Effector memory CD8-positive, alpha-beta T cell (primary cell): ENCODE measurements at places on chromosomes 7 and 10.

DNA sequence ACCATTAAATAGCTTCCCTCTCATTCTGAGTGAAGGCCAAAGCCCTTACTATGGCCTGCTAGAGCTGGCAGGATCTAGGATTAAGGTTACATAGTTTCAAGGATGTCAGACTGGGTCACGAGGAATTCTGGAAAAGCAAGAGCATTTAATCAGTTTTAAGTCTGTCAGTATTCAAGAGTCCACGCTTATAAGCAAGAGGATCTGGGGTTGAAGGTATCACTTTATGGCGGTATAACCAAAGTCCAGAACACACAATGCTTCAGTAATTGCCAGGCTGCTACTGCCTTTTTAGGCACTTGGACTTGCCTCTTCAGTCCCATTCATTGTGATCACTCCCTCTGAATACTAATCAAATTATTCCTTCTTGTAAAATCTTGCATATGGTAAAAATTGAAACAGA, 101.0 kb downstream of the HBP1 start:
- DNase-seq, result no peak

DNA sequence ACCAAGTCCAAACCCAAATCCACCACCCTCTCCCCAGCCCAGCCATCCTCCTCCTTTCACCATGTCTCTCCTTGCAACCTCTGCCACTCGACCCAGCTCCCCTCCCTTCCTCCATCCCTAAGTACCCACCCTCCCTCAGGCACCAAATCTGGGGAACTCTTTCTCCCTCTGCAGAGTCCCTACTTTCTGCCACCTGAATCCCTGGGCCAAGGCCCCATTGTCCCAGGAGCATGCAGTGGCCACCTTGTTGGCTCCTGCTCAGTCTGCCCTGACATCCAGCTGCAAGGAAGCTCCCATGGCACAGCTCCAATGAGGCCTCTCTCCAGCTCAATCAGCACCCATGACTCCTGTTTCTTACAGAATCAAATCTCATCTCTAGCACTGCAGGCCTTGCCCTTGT, 5.5 kb upstream of the UNC5B start:
- DNase-seq, result no peak

DNA sequence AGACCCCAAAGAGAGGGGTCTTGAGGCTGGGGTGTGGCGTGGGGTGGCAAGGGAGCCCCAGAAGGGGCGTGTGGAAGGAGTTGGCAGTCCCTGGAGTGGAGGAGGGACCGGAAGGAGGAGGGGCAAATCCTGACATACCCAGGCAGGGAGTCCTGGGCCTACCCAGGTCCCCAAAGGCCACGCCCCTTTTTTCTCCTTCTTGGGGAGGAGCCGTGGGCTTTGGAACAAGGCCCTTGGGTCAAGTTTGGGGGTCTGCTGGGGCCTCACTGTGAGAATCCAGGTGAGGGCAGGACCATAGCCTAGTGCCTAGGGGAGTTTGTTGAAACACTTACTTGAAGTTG, 1.2 kb upstream of the SMARCD3 start:
- no peak for DNase-seq

GRCh38 chr10:7281429-7281828, 129.4 kb downstream of the SFMBT2 start:
- DNase-seq, result no peak

GRCh38 chr7:149642589-149642988, 130.8 kb downstream of the ZNF467 start:
- no peak for DNase-seq

DNA sequence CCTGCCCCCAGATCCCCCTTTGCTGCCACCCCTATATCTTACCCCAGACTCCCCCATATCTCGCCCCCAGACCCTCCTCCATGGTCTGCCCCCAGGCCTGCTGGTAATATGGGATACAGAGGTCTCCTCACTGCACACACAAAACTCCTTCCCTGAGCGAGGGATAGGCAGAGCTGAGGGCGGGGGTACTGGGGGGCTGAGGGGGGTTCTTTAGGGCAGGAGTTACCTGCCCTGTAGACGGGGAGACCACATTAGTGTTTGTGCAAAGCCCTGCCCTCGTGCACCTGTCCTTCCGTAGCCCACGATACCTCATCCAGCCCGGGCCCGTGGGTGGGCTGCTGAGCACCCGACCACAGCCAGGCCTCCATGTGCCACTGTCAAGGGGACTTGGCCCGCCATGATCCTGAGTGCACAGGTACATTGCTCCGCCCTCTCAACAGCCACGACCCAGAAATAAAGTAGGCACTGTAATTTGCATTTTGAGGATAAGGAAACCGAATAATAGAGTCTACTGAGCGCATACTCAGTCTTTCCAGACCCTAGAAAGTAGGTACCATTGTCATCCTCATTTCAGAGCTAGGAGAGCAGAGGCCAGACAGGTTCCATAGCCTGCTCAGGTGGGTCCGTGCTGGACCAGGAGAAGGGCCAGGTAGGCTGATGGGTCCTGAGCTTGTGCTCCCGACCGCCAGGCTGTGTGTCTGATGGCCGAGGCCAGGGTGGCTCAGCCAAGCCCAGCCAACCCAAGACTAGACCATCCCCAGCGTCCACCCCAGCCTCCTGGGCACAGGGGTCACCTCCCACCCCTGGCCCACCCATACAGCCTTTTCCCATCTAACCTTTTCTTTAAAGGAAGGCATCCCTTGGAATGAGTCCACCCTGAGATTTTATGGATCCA, 115.2 kb downstream of the LHPP start:
- DNase-seq, result no peak

GRCh38 chr10:36630267-36630666, 495.1 kb upstream of the ANKRD30A start:
- DNase-seq, result no peak

DNA sequence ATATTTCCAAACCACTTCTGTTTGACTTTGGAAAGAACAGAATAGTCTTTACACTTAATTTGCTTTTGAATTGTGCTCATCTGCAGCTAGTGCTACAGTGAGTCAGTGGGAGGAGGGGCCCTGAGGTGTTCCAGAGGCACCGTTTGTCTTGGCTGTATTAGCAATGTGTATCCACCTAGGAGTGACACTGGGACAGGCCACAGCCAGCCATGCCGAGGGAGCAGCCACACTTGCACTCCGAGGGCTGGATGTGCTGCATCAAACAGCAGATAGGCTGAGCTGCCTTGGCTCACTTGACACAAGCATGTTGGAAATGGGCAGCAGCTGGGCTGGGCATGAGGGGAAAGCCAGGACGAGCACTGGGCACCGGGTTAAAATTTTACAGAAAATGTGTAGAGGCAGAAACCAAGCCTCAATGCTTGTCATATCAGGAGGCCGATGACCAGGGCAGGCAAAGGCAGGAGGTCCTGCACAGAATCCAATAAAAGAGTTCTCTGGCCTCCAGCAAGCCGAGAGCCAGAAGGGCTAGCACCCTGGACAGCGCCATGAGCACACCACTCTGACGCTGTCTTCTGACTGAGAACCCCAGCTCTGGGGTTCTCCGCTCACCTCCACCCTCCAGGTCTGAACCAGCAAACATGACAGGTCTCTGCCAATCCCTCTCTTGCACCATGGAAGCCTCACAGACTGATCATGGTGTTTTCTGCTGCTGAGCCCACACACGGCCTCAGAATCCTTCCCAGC, 163.3 kb downstream of the GRID1 start:
- no peak for DNase-seq

- no peak for DNase-seq
Observed at GRCh38 chr7:19145434-19146115, 354 bp upstream of the FERD3L start.

- DNase-seq, result no peak
Observed at GRCh38 chr10:3491571-3491970, 293.4 kb downstream of the KLF6 start.

DNA sequence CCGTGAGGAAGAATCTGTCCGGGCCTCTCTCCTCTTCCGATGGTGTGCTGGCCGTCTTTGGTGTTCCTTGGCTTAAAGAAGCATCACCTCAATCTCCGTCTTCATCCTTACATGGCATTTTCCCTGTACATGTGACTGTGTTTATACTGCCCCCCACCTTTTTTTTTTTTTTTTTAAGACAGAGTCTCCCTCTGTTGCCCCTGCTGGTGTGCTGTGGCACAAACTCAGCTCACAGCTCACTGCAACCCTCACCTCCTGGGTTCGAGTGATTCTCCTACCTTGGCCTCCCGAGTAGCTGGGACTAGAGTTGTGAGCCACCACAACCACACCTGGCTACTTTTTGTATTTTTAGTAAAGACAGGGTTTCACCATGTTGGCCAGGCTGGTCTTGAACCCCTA, 121.9 kb upstream of the C7orf33 start:
- DNase-seq, result no peak

DNA sequence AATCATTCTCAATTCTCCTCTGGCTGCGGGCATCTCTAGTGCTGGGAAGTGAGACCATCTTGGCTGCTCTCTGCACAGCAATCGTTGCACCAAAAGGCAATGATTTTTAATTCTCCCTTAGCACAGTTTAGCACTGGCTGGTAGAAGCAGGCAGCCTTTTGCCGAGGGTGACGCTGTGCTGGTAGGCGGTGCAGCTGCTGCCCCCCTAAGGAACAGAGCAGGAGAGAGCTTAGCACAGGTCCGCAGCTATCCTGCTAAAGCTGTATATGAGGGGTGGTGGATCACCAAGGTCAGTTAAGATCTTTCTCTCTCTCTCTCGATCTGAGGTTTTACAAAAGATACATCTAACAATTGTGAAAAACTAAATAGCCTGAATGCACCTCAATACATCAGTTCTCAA, 390.1 kb downstream of the GATA3 start:
- DNase-seq, result peak; percentile 31

GRCh38 chr10:83764666-83765065, 374.6 kb upstream of the GHITM start:
- DNase-seq, result no peak

DNA sequence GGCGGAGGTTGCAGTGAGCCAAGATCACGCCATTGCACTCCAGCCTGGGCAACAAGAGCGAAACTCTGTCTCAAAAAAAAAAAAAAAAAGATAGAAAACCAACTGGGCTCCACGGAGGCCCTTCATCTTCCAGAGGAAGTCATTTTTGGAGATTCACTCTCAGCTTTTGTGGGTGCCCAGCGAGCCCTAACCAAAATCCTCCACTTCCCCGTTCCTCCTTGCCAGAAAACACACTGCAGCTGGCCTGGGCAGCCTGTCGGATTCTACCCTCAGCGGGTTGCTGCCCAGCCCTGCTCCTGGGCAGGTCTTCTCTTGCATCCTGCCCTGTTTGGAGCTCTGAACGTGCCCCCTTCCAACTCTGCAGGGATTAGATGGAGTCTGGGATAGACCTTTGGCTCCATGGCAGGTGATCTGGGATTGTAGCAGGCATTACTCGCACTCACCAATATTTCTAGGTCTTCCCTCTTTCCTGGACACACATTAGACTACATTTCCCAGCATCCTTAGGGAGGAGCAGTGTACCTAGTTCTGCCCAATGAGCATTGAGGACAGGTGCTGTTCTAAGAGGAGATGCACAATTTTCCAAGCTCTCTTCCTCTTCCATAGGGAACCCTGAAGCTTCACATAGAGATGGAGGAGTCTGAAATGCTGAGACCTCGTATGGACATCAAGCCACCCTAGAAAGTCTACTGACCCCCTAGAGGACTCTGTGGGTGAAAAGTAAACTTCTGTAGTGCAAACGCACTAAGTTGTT, 4.6 kb downstream of the GRID2IP start:
- DNase-seq, result no peak

- DNase-seq, result no peak
Observed at GRCh38 chr7:39016609-39017008, 38.9 kb downstream of the POU6F2 start.

DNA sequence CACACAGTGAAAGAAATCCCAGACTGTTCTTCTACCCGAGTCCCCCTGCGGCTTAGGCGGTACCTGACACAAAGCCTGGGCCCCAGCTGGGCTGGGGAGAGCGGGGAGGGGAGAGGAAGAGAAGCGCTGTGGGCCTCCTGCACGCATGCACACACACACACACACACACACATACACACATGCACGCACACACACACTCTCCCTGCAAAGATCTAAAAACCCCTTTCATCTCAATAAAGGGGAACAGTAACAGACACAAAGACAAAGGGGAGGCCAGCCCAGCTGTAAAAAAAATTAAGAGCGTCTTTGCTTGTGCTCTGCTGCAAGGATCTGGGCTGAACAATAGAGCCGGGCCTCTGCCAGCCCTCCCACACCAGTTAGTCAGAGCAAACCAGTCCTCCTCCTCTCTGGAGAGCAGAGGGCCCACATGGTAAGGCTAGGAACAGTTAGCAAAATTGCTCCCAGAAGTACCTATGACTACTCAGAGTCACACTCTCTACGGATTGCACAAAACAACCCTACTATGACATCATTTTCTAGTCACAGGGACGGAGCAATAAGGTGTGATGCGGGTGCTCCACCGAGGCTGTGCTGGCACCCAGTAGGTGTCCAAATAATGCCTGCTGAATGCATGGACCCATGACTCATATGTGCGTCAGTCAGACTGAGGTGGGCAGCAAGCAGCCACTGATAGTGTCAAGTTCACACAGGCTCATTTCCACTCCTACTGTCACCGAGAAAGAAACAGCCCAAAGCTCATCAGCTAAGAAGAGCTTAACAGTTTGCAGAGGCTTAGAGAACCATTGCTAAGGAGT, 9.2 kb downstream of the ITPRIP start:
- peak; percentile 74 for DNase-seq

- DNase-seq, result no peak
Observed at GRCh38 chr10:3473271-3473670, 300.7 kb upstream of the PITRM1 start.

DNA sequence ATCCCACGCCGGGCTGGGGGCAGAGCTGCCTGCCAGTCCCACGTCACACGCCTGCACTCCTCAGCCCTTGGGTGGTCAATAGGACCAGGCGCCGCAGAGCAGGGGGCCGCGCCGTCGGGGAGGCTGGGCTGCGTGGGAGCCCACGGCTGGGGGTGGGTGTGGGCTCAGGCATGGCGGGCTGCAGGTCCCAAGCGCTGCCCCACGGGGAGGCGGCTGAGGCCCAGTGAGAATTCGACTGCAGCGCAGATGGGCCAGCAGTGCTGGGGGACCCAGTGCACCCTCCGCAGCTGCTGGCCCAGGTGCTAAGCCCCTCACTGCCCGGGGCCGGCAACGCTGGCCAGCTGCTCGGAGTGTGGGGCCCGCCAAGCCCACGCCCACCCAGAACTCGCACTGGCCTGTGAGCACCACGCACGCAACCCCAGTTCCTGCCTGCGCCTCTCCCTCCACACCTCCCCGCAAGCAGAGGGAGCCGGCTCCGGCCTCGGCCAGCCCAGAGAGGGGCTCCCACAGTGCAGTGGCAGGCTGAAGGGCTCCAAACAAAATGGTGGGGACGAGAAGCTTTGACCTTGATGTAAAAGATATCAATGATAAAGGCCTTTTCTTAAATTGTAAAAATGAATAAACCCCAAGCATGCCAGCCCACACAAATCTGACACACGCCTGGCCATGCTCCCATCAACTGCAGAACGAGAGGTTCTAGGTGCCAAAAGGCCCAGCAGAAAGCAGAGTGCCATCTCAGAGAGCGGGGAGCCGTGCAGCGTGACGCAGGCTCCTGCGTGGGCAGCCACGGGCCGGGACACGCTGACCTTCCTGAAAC, 255.5 kb downstream of the MAD1L1 start:
- DNase-seq, result no peak
